ENCODE measurements at places on chromosomes 3 and 15.

- no peak for DNase-seq
Observed at GRCh38 chr3:46205286-46205960, 2.7 kb downstream of the CCR1 start.

DNA sequence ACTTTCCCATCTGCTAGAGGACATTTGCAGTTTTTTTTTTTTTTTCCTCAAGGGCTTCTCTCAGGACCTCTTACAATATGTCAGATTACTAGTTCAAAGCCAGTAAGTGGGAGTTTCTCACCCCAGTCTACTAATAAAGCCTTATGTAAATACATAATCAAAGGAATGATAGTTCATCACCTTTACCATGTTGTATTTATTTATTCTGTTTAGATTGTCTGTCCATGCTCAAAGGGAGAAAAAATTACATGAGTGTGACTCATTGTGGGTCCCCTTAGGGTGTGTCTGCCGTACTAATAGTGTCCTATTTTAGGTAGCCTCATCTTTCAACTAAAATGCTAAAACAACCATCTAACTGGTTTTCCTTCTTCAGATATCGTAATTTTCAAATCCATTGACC, 917.6 kb downstream of the EPHA3 start:
- DNase-seq, result no peak

- no peak for DNase-seq
Observed at GRCh38 chr3:55331524-55331923, 155.6 kb downstream of the WNT5A start.

DNA sequence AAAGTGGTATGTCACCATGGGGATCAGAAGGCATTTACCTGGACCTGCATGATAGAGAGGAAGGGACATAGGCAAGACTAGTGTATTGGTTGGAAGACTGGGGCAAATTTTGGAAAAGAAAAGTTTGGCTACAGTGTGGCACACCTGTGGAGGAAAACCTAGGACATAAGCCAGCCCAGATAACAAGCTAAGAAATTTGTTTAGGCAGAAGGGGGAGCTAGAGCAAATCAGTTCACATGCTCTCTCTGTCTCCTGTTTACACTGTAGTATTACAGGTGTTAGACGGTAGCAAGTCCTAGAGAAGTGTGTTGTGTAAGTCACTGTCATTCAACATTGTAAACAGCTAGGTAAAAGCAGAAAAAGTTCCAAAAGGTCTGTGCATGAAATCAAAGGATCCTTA, 11.9 kb upstream of the ALDH1A2 start:
- DNase-seq, result no peak

DNA sequence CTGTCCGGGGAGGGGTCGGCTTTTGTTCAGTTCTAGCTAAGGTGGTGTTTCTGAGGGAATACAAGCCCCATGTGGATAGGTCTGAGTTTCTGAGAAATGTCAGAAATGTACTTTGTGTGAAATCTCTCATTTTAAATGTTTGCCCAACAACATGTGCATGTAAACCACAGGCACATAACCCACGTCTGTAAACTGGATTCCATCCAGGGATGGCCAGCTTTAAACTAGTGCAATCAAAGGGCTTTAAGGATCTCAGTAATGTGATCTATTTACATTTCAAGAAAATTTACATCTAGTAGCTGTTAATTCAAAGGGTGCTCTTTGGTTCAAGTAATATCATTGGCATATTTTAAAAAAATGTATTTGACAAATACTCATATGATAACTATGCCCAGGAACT, 52.0 kb downstream of the POLR2M start:
- DNase-seq, result no peak

DNA sequence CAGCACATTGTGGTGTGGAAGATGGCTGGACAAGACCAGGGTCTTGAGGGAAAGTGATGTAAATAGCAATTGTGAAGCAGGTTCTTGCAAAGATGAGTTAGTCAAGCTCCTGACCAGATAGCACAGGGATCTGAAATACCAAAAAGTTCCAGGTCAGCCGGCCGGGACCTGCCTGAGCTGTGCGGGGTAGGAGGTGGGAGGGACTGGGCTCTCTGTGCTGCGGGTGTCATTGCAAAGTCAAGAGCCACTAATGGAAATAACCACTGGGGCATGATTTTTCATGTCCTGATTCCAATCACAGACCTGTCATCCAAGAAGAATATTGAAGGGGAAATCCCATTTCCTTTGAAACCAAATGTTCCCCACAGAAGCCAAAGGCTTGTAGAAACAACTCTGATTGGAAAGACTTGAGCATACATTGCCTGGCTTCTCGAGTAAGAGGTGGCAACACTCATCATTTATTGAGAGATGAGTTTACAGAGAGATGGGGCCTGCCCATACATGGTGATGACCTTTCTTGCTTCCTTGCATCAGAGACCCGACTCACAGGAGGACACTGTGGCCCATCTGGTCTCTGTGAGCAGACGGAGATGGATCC, 44.2 kb upstream of the KY start:
- no peak for DNase-seq

GRCh38 chr15:68930268-68931022, at the start of gene SPESP1:
Gene SPESP1 (plus strand): TSS chr15:68930525. CDS start chr15:68930654, 129 bp downstream.
- DNase-seq, result no peak

DNA sequence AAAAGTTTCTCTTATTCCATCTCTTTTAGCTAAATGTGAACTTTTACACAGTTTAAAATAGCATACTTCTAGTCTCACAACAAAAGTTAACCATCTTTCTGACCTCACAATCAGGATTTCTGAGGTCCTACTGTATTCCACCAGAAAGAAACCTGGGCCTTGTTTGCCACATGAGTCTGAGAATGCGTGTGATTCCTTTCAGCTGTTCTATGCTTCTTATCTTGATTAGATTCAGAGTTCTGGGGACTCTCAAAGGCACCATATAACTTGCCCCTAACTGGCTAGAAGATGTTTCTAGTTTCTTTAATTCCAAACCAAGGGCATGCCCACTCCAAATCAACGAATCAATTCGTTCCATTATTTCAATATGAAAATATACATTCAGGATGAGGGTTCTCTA, 131.1 kb downstream of the ATP8B4 start:
- DNase-seq, result no peak

- DNase-seq, result peak; percentile 75
Observed at GRCh38 chr3:11306817-11307589, 34.8 kb downstream of the ATG7 start.

DNA sequence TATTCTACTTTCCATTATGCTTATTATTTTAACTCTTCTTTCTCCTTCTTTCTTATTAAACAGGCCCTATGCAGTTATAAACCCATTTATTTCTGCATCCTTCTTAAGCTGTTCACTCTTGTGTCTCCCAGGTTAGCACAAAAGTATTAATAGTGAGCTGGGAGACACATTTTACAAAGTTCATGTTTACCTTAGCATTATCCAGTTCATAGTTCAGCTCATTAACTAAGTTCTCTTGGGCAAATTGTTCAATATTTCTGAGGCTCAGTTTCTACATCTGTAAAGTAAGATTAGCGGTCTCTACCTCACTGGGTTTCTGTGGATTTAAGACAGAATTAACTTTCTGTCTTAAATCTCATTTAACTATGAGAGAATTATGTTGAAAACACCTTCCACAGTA, 31.2 kb upstream of the UMPS start:
- no peak for DNase-seq

DNA sequence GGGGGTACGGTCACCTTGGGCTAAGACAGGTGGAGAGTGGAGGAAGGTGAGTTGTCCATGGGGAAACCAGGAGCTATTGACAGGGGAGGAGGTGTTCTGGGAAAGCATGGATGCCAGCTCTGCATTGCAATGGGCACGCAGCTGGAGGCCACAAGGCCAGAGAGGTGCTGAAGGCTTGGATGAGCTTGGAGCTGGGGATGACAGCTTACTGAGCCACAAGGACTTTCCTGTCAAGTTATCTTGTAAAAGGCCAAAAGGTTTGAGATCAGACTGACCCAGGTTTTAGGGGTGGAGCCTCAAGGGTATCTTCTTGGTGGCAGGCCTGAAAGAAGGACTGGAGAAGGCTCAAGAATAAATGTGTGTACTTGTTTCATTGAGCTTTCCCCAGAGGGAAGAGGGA, 115.2 kb downstream of the ASB7 start:
- no peak for DNase-seq

DNA sequence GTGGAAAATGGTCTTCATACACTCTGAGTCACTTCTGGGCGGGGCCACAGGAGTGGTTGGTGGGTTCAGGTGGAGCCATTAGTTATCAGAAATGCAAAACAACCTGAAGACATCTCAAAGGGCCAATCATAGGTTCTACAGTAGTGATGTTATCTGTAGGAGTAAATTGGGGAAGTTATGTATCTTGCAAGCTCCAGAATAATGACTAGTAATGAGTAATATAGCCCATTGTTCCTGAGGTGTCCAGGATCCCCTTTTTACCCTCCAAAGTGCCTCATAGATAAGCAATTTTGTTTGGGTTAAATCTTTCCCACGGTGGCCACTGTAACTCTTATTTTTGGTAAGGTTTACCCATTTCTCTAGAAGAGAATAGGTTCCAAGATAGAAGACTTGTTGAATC, 91.7 kb downstream of the PIK3R4 start:
- DNase-seq, result no peak

DNA sequence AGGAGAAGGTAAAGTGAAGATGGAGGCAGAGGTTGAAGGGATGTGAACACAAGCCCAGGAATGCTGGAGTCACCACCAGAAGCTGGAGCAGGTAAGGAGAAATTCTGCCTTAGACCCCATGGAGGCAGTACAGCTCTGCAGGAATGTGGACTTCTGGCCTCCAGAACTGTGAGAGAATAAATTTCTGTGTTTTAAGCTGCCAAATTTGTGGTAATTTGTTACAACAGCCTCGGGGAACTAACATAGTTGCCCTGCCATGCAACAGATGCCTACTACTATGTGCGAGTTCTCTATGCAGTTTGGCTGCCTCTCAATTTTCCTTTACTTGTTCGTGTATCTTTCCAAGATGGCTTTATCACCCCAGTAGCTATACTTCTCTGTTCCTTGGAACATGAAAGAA, 394.1 kb downstream of the TUSC7 start:
- no peak for DNase-seq

DNA sequence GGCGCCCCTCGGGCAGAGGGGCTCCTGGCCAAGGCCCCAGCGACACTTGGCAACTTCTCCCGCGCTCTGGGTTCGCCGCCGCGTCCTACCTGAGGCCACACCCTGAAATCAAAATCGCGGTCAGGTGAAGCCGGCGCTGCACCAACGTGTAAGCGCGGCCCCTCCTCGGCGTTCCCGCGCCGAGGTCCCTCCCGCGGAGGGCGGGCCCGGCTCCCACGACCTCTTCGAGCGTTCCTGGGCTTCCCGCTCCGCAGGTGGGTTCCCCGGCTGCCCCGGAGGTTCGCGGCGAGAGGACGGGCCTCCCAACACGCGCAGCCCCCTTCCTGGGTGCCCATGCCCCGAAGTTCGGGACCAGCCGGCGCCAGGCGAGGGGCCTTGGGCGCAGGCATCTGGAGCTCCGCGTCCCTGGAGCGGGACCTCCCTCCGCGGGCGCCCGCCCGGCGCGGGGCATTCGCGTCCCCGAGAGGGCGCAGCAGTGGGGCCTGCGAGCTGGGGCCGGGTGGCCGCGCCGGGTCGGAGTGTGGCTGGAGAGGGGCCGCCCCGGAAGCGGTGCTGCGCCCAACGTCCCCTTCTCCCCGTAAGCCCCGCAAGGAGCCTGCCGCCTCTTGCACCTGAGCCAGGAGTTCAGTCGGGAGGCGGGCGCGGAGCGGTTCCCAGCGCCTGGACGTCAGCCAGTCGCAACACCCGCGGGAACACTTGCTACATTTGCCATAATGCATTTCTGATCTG, 13.7 kb downstream of the PAK6 start:
- DNase-seq, result no peak

DNA sequence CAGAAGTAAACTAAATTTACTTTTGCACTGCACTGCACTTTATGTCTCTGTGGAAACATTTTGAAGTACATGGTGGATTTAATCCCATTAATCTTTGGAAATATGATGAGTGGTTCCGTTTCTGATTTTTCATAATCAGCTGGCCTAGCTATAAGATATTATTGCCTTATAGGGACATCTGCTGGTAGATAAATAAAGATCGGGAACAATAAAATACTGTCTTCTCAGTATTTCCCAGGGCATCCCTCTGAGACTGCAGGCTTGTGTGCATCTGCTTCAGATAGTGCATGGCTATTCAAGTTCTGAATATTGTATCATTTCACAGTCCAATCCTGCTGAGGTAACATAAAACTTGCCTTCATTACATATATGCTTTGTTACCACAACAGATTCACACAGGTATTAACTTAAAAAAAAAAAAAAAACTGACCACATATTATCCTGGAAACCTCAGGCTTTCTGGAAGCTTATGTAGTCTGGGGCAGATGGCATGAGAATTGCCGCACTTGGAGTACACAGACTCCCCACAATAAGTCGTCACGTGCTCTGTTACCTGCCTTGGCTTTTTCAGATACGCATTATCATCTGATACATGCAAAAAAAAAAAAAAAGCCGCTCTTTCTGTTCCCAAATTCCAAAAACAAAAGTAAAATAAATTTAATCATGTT, 330.8 kb upstream of the AGTR1 start:
- no peak for DNase-seq

DNA sequence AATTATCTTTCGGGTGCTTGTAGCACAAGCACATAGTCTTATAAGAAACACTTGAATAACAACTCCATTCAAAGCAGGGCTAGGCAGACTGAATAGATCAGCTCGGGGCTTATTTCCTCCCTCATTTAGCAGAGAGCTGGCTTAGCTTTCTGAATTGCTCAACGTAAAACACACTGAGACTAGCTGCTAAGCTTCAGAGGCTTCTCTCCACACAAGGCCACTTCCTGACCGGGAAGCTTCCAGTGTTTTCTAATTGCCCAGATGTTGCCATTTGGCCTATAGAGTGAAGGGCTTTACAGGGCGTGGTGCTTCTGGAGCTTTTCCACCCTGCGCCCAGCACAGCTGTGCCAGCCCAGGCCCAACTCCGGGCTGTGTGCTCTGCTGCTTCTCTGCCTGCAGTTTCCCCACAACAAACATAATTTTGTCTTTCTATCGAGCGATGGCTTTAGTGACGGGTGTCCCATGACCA, 16.6 kb downstream of the FAM240A start:
- DNase-seq, result no peak

DNA sequence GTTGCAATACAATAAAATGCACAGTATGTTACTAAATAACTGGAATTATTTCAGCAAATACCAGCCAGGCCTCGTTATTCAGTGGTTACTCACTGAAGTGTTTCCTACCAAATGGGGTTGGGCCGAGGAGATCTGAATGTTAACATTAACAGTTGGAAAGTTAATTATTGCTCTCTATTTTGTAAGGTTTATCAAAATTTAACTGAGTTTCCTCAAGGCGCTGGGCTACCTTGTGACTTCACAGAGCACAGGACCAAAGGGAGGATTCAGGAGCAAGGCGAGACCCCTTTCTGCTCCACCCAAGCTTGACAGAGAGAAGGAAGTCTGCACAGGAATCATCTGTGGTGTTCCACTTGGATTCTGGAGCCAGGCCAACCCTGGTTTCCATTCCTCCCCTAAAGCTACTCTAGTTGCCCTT, 21.6 kb downstream of the ADAMTS9 start:
- no peak for DNase-seq

DNA sequence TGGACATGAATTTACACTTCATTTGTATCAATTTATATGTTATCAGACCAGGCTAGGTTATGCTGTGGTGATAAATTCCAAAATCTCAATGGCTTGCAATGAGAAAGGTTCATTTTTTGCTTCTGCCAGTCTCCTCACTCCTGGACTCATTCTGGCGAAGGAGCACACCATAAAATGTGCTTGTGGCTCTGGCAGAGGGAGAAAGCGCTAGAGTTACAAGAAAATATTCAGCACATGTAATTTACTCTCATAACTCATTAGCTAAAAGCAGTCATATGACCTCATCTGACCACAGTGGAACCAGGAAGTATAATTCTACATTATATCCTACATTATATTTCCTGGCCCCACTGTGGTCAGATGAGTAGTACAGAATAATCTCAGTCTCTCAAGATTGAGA, 193.8 kb downstream of the BCHE start:
- no peak for DNase-seq

Measured in activated CD4-positive, alpha-beta T cell treated with anti-CD3 and anti-CD28 coated beads, Interleukin-2, Interleukin-4, amounts not matched to agents 100 ng/mL and 50 ng/mL, durations not matched to agents 16 hours and 8 hours (primary cell).